ENCODE measurements at places on chromosomes 5 and 9. TPM values are rescaled to one million over a fixed set of nuclear protein-coding genes. Genes with fewer than 3 reads are reported as not detected.

GRCh38 chr9:4997631-4998030, 12.6 kb downstream of the JAK2 start:
- DNase-seq = no peak

GRCh38 chr5:40347981-40348725, 331.6 kb upstream of the PTGER4 start:
- DNase-seq = no peak

GRCh38 chr5:55724281-55724680, 12.2 kb upstream of the SLC38A9 start:
- DNase-seq = no peak

DNA sequence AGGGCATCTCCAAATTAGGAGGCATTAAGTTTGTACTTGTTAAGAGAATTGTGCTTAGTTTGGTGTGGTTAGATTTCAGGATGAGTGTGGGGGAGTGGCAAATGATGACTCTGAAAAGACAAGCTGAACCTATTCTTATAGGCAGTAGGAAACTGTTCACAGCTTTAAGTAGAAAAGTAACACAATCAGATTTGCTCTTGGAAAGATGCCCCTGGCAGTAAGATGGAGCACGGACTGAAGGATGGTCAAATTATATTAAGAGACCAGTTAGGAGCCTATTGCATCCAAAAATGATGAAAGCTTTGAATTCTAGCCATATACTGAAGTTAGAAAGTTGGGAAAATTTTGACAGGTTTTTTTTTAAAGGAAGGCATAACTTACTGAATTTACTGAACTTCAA, 254.2 kb upstream of the MEF2C start:
- no peak for DNase-seq

GRCh38 chr9:136686794-136687711, at the start of gene AGPAT2:
AGPAT2 (minus strand) TSS chr9:136687457; CDS start chr9:136687357, 100 bp downstream.
- DNase-seq = peak; percentile 95

DNA sequence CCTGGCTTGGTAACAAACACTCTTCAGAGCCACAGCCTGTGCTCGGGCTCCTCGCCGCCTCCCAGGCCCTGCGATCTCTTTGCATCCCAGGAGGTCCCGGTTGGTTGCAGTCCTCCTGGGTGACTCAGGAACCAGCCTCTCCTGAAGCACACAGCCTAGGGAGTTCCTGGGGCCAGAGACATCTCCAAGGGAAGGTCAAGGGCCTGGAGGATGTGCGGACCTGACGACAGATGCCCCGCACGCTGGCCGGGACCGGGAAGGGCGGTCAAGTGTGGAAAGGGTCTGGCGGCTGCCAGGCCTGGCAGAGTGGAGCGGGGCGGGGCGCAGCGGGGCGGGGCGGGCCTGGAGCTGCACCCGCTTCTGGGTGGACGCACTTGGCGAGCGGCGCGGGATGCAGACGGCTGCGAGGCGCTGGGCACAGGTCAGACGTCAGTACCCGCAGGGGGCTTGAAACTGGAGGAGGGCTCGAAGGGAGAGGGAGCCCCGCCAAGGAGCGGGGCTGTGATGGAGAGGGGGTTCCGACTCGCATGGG, 45.0 kb upstream of the PRSS3 start:
- DNase-seq = peak; percentile 19

- DNase-seq = no peak
These were observed 48.7 kb upstream of the NKD2 start for GRCh38 chr5:959581-960531.

DNA sequence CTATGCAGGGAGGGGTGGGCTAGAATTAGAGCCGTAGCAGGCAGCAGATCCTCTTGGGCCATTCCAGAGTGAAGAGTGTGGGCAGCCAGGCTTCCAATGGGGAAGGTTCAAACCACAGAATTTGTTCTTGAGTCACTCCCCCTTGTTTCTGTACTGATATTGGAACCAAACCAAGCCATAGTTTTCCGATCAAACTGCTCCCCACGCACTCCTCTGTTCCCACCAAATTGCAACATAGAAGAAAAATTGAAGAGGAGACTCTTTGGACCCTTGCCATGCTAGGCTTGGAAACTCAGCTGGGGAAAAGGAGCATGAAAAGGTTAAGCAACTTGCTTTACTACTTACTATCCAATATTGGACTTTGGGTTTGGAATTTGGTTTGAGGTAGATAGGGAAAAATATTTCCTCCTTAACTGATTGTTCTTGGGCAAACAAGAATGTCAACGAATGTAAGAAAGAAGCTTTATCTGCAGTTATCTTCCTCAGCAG, 165.8 kb upstream of the NR3C1 start:
- no peak for DNase-seq

- no peak for DNase-seq
These were observed 135.3 kb downstream of the FBXL7 start for GRCh38 chr5:15635289-15635616.

DNA sequence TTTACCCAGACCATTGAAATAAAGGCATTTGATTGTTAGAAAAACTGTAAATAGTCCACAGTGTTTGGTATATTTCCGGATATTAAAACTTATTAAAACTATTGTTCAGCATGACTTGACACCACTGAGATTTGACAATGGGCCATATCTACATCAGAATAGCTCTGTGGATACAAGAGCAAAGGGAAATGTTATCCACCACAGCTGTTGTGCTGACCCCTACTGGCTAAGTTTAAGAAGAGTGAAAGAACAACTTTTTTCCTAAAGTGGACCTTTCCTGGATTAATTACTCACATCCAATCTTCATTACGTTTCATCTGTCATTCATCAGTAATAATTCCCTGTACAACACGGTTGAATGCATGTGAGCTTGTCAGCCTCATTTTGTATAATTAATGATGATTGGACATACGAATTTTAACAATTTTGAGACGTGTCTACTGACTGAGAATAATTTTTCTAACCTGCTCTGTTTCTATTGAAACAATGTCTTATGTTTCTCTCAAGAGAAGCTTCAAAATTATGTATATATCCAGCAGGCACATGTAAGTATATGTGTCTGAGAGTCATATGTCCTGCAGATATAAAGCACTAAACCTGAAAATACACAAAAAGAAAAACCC, 1952.6 kb downstream of the MAT2B start:
- DNase-seq = no peak

GRCh38 chr9:117992006-117992405, 287.8 kb downstream of the TLR4 start:
- DNase-seq = no peak

DNA sequence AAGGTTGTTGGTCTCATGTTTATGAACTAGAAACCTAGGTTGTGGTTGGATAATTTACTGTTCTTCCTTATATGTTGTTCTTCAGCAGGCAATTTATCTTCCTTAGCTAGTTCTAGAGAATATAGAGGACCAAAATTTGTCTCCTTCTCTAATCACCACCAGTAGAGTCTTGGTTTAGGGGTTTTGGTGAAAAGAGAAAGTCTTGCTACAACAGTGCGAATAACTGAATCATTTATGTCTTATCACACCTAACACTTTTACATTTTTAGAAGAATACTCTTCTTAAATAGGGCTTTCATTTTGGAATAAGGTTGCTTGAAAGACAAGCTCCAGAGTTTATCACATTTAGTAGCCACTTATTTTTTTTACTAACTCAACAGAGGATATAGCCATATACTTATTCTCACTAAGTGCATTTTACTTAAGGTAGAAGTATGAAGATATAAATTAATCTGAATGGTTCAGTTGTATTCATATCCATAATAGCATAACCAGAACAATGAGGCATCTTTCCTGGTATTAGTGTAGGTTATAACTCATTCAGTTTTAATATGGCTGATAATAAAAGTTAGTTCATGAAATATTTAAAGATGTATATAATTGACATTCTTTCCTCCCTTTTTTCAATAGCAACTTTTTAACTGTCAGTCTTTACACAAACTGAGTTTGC, 67.9 kb downstream of the ERBIN start:
- DNase-seq = no peak

GRCh38 chr5:121292664-121293063, 559.0 kb upstream of the FTMT start:
- DNase-seq = no peak

DNA sequence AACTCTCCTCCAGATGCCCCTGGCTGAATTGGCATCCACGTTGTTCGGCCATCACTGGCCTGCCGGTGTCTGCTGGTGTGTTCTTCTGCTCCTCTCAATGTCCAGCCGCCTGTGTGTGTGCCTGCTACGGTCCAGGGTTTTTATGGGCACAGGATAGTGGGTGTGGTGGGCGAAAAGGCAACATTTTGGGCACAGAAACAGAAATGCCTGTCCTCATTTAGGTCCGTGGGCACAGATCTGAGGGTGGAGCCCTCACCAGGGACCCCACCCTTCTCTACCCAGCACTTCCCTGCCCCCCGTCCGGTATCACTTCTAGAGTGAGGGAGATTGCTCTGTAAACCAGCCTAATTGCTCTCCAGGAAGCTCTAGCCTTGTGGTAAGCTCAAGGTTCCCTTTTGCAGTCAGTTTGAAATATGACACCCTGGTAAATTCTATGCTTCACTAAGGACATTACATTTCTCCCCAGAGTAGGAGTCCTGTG, 410.1 kb downstream of the MAT2B start:
- DNase-seq = no peak

The PIK3R1 gene
- total RNA-seq = 170 TPM

The ELL2 gene
- 31.3 TPM for total RNA-seq

The LYSMD3 gene
- total RNA-seq = 26.3 TPM

The C8G gene
- 1.8 TPM for total RNA-seq

The C9orf152 gene
- total RNA-seq = not detected

The CA9 gene
- not detected for total RNA-seq

The ADAMTS12 gene
- 1.4 TPM for total RNA-seq

The LCN15 gene
- 0.32 TPM for total RNA-seq

The SMIM33 gene
- total RNA-seq = not detected

The AK8 gene
- total RNA-seq = 0.29 TPM

The NSD1 gene
- 49.0 TPM for total RNA-seq

The CDH9 gene
- not detected for total RNA-seq

The AJM1 gene
- 9.8 TPM for total RNA-seq
